CD4-positive, alpha-beta T cell treated with Interleukin-6 for 4 hours (primary cell): ENCODE measurements at places on chromosomes 3 and 15.
A peak's percentile ranks its signal among the peaks of the same experiment; 100 is the strongest.

- DNase-seq: peak; percentile 81
These were observed 150.2 kb downstream of the DNAJB8 start for GRCh38 chr3:128316481-128316891.

GRCh38 chr15:51936105-51936478 is 35.5 kb downstream of the LEO1 start:
- no peak for DNase-seq

DNA sequence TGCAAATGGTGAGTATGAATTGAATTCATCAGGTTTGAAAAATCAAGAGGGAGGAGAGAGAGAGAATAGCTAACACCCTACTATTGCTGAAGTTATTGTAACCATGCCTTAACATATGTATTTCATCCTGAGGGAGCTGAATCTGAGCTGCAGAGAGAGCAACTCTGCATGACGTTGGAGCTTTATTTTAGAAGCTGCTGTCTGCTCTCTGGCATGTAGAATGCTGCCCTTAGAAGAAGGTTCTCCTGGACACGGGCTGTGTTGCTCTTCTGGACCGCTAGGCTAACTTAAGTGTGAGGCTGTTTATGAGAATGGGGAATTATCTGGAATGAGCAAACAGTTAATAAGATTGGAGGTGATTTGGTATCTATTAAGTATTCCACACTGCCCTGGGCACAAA is 814.6 kb downstream of the AGBL1 start:
- no peak for DNase-seq

- no peak for DNase-seq
These were observed 165.5 kb downstream of the ECT2 start for GRCh38 chr3:172915911-172916514.

DNA sequence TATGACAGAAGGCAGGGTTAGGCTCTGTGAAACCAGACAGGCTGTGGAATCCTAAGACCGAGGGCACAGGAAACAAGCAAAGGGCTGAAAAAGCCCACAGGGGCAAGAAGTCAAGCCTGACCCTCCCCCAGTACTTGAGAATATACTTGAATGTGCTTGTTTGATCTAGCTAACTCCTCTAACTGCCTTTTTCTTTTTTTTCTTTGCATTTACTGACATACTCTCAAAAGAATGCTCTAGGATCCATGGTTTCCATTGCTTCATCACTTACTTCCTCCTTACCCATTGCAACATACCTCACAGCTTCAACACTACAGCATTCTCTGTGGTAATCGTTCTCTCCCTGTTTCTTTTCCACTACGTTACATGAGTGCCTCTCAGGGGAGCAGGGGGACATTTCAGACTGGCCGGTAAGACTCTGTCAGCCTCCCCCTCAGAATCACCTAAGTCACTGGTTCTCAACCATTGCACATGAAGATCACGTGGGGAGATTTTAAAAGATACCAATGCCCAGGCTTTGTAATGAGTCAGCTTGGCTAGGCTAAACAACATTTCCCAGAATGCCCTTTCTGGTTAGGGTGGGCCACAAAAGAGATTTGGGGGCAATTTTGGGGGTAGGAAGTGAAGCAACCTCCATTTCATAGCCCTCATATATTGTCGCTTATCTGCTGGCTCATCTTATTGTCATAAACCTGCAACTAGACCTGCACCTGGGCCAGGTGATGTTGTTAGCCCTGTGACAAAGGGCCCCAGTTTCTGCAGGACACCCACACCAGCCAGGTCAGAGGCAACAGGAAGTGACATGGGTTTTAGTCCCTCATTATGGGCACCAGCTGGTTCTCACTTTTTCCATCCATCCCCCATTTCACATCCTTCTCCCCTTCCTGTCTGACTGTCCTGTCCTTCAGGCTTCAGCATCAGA is 24.6 kb upstream of the RSL24D1 start:
- DNase-seq: no peak

DNA sequence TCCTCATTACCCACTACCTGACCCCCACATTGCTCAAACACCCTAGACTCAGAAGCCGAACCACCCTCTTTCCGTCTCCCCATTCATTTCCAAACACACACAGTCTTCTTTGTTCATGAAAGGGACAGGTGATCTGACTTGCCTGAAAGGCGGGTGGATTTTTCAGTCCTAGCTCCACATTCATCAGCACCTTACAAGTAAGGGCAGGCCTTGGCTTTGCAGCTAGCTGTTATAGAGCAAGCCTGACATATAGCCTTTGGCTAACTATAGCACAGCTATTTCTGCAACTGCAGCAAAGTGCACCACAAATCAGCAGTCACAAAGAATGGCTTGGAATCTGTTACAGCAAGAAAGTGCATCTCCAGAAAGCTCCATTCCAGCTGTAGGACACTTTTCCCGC is 139.8 kb downstream of the XXYLT1 start:
- no peak for DNase-seq

DNA sequence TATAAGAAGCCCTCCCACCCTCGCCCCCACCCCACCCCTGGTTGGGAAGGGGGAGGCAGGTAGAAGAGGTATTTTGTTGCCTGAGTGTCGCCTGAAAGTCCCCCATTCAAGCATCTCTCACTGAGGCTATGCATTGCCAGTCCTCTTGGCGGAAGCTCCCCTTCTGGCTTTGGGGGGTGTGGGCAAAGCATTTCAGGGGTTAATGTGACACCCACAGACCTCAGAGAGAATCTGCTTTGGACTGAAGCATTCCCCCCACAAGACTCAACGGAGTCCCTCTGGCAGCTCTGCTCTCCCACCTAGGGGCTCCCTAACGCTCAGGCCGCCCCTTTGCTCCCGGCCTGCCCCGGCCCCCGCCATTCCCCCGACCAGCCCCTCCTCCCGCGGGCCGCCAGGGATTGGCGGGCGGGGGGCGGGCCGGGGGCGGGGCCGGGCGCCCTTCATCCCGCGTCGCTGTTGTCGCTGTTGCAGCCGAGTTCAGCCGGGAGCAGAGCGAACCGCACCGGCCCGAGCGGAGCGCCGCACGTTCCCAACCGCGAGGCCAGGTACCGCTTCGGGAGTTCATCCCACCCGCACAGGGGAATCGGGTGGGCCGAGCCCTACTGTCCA is at the start of gene SLC38A3:
Gene SLC38A3, plus strand, starts transcription at position 468 of the 609 bp plus-strand sequence. CDS start 8,929 bp downstream, outside the sequence.
- peak; percentile 53 for DNase-seq

- DNase-seq: no peak
These were observed 154.3 kb downstream of the GOLIM4 start for GRCh38 chr3:167941234-167941995.

GRCh38 chr15:44550256-44550655 is 13.3 kb downstream of the EIF3J start:
- no peak for DNase-seq

GRCh38 chr15:47196048-47196447 is 521.3 kb upstream of the SEMA6D start:
- peak; percentile 41 for DNase-seq

GRCh38 chr15:31329640-31330010 is 3.0 kb downstream of the KLF13 start:
- no peak for DNase-seq

GRCh38 chr15:62306851-62307504 is 141.9 kb upstream of the C2CD4B start:
- DNase-seq: no peak

GRCh38 chr3:172787746-172788145 is 37.2 kb downstream of the ECT2 start:
- DNase-seq: no peak

- DNase-seq: no peak
These were observed 18.7 kb downstream of the ZNF148 start for GRCh38 chr3:125356140-125357026.

GRCh38 chr3:2938711-2939110 is 171.5 kb downstream of the IL5RA start:
- no peak for DNase-seq

DNA sequence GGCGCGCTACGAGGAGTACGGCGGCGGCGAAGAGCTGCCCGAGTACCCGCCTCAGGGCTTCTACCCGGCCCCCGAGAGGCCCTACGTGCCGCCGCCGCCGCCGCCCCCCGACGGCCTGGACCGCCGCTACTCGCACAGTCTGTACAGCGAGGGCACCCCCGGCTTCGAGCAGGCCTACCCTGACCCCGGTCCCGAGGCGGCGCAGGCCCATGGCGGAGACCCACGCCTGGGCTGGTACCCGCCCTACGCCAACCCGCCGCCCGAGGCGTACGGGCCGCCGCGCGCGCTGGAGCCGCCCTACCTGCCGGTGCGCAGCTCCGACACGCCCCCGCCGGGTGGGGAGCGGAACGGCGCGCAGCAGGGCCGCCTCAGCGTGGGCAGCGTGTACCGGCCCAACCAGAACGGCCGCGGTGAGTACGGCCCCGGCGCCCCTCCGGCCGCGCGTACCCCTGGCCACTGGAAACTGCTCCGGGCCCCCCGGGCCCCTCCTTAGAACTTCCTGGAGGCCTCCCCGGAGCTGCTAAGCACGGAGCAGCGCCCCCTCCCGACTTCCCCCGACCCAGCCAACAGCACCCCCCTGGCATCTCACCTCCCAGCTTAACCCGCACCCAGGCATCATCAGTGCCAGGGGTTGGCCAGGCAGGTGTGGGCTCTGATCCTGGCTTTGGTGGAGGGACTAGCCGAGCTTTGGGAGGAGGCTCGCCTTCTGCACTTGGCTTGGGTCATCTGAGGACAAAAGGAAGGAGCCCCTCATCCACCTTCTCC is 1.4 kb downstream of the LOXL1 start:
- peak; percentile 84 for DNase-seq

GRCh38 chr15:72521682-72522081 is 47.6 kb downstream of the ARIH1 start:
- DNase-seq: peak; percentile 31

GRCh38 chr3:15221574-15222217 is 15.7 kb downstream of the CAPN7 start:
- DNase-seq: no peak

GRCh38 chr3:185325946-185326791 is 36.8 kb upstream of the MAP3K13 start:
- no peak for DNase-seq

- no peak for DNase-seq
These were observed 67.4 kb downstream of the CBLB start for GRCh38 chr3:105801397-105801796.
